ENCODE measurements at places on chromosomes 3 and 15. TPM values are rescaled to one million over a fixed set of nuclear protein-coding genes. Genes with fewer than 3 reads are reported as not detected.

GRCh38 chr15:39593656-39594445, 13.0 kb downstream of the THBS1 start:
- DNase-seq, result no peak

DNA sequence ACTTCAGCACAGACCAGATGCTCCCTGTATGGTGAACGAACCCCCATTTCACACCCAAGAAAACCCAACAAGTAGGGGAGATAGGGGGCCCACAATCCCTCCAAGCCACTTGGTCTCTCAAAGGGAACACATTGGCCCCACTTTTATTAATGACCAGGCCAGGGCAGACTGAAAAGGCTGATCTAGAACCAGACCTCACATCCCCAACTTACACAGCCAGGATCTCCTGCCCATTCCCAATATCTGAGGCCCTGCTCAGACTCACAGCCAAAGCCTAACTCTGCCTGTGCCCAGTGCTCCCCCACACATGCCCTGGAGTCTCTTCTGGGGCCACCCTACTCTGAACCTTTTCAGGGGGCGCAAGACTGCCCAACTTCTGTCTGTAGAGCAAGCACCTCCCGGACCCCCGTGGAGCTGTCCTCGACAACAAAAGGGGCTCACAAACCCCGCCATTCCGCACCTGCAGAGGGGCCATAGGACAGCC, 1.8 kb downstream of the PLXNB1 start:
- DNase-seq, result no peak

DNA sequence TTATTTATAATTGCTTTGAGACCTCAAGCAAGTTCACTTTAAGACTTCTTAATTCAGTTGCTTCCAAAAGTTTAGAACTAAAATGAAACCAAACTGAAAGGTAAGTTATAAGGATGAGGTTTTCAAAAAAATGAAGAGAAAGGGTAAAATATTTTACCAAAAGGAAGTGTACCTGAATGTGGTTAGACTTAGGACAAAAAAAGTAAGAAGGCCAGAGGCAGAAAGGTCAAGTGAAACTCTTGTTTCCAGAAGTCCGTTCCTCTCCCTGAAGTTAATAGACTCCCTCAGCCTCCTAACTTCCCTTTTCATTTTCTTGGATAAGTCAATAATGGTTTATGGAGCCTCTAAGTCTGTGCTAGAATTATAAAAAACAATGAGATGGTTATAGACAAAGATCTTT, 16.6 kb downstream of the BTLA start:
- DNase-seq, result no peak

DNA sequence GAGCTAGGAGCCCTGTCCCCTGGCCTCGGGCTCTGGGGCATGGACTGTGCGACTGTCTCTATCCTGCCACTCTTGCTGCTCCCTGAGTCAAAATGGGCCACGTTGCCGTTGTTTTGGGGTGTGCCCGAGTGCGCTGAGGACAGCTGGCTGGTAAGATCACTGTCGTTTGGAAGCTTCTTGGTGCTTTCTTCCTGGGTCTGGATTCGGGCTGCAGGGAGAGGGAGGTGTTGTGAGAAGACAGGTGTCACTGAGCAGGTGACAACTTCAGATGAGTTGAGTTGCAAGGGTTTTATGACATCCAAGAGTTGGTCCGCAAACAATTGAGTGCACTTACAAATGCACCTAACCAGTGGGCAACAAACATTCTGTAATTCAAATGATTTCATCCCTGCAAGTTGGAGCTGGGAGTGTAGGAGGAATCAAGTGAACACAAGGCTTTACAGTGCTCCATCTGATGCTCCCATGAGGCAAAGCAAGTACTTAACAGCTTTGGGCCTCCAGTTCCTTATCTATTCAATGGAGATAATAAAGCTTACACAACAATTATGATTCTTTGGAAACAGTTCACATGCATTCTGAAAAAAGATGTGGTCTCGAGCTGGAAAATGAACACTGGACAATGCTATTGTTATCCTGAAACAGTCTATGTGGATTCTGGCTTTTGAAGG, 11.0 kb upstream of the STARD5 start:
- no peak for DNase-seq

The PLSCR5 gene
- not detected for total RNA-seq

The LRRC58 gene
- 31.9 TPM for total RNA-seq

- peak; percentile 1 for DNase-seq
Measured at GRCh38 chr3:33032938-33033337, 64.0 kb downstream of the GLB1 start.
